ENCODE measurements at places on chromosomes 12 and 14.

GRCh38 chr14:55103005-55103640, 25.9 kb upstream of the LGALS3 start:
- DNase-seq, result no peak

GRCh38 chr12:74732826-74733225, 195.2 kb downstream of the ATXN7L3B start:
- no peak for DNase-seq

GRCh38 chr12:2832550-2833127, 2.2 kb downstream of the NRIP2 start:
- no peak for DNase-seq

DNA sequence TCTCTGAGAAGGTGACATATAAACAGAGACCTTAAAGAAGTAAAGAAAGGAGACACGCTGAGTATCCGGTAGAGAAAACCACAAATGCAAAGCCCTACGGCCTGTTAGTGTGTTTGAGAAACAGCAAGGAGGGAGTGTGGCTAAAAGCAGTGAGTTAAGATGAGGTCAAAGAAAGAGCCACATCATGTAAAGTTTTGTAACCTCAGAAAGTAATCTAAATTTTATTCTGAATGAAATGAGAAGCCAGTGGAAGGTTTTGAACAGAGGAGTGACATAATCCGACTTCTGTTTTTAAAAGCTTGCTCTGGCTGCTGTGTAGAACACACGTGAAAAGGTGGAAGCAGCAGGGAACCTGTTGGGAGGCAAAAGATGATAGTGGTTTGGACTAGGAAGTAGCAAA, 32.6 kb downstream of the PPP2R5E start:
- no peak for DNase-seq

DNA sequence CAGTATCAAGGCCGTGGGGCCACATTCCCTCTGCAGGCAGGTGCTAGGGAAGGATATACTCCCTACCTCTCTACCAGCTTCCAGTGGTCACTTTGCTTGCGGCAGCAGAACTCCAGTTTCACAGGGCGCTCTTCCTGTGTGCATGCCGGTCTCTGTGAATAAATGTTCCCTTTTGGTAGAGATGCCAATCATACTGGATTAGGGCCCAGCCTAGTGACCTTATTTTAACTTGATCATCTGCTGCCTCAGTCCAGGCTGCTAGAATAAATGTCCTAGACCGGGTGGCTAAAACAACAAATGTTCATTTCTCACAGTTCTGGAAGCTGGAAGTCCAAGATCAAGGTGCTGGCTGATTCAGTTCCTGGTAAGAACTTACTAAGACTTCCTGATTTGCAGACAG, 198.8 kb upstream of the TMEM132C start:
- DNase-seq, result no peak

GRCh38 chr12:75976913-75977312, 54.7 kb downstream of the PHLDA1 start:
- no peak for DNase-seq

DNA sequence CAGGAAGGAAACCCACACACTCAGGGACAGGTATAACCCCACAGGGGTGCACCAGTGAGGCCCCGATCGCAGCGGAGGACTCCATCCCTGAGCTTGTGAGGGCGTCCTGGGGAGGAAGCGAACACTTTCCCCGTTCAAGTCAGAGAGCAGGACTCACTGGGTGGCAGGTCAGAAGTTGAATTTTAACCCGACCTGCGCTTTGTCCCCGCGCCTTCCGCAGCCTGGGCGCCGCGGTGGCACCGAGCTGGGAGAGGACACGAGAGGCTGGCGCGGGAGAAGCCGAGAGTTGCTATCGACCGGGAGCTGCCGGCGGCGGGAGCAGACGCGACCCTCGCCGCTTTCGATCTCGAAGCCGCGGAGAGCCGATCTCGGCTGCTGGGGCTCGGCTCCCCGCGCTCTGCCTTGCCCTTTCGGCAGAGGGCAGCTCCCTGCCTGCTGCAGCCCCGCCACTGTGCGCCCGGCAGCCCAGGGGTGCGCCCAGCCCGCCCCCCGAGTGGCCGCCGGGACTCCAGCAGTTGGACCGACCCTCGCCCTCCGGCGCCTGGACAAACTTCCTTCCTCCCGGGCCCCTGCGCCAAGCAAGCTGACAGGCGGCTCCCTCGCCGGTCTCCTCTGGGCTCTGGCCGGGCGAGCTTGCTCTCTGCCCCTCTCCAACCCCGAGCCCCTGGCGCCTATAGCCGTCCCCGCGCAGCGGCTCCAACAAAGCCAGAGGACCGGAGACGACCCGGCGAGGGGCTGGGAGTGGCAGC, 918 bp downstream of the LIN7A start:
- peak; percentile 63 for DNase-seq

DNA sequence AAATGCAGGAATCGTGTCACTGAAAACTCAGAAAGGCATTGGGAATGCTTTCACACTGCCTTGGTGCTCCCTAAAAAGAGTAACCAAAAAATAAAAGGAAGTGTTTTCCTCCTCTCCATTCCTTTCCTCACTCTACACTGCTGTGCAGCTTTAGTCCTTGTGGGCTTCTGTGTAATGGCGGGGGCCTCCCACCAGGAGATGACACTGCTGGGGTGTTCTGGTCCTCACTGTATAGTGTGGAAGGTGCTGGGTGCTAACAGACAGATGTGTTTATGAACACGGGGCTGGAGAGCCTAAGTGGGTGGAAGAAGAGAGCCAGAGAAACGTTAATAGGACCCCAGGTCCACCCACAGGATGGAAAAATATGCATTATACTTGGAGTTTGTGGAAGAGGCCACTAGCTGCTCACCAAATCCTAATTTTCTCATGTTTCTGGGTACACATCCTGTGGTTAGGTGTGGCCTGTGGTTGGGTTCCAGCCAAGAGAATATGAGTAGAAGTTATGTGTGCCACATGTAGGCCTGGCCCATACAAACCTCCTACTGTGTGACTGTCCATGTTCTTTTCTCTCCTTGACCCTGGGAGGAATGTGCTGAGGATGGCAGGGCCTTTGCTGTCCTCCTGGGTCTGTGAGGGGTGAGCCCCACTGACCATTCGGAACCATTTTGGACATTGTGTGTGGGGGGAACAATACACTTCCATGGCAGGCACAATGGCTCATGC, 14.0 kb upstream of the C1S start:
- DNase-seq, result no peak

Measured in liver (tissue), 10 donors.